Foreskin keratinocyte (primary cell): ENCODE measurements at places on chromosomes 16 and 17. TPM values are rescaled to one million over a fixed set of nuclear protein-coding genes. Genes with fewer than 3 reads are reported as not detected.

The GPR139 gene
- not detected in 2 replicates for polyA plus RNA-seq

- no peak for DNase-seq
These were observed 47.8 kb downstream of the PITPNM3 start for GRCh38 chr17:6508519-6509030.

DNA sequence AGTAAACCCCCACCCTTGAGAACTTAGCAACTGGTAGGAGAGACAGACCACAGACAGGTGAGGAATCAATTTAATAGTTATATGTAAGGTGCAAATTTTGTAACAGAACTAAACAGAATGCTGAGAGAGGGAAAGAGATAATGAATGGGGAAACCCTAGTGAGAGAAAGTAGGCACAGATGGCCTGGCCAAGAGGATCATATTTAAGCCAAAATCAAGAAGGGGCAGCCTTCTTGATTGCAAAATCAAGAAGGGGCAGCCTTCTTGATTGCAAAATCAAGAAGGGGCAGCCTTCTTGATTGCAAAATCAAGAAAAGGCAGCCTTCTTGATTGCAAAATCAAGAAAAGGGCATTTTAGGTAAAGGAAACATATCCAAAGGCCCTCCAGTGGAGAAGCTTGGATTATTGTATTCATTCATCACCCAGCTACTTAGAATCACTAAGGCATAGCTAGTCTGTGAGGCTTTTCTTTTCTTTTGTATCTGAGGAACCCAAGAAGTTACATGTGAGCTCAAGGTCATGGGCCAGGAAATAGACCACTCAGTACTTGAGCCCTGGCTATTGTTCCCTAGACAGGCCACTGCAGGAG, 190.6 kb downstream of the CYLD start:
- no peak for DNase-seq

DNA sequence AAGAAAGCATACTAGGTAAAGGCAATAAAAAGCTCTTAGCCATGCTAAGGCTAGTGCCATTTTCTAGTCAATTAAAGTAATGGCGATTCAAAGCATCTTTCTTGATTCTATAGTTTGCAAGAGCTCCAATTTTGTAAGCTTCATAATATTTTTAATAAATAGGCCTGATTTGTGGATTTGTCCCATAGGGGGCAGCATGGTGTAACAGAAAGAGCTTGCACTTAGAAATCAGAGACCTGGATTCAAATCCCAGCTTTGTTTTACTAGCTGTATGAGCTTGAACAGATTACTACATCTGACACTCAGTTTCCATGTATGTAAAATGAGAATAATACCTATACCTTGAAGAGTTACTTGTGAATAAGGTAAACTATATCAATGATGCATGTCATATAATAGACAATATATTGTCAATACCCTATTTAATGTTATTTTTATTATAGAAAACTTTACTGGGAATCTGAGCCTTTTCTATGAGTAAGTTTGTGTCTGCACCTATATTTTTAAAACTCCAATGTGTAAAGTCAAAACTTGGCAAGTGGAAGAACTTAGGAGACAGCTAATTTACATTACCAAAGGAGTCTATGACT, 93.6 kb upstream of the NOG start:
- peak; percentile 30 for DNase-seq

DNA sequence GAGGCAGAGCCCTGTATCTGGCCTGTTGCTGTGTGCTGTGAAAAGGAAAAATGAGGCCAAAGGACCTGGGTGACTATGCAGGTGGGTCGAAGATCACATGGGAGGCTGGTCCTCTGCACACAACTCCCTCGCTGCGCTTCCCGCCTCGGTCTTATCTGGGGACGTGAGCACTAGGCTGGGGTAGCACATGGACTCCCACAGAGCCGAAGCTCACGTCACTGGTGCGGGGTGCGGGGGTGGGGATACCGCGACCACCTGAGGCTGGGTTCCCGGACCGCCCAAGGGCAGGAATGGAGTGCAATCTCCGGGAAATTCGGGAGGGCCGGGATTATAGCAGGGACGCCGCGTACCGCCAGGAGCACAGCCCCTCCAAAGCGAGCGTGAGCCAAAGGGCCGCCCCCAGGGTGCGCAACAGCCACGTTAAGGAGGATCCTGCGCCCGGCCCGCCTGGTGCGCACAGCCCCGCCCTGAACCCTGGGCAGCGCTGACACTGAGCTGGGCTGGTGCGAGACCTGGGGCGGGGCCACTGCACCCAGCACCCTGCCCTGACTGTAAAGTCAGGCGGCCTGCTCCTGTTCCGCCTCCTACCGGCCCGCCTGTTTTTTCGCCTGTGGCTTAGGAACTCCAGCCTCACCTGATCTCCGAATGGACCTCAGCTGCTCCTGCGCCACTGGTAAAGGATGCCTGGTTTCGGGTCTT, 4.8 kb downstream of the MT1A start:
- peak; percentile 44 for DNase-seq
